Naive thymus-derived CD4-positive, alpha-beta T cell (primary cell): ENCODE measurements at places on chromosomes 2 and 18. TPM values are rescaled to one million over a fixed set of nuclear protein-coding genes. Genes with fewer than 3 reads are reported as not detected.

The GDF7 gene
- 0.17 TPM for polyA plus RNA-seq

The GPBAR1 gene
- 0.15 TPM for polyA plus RNA-seq

GRCh38 chr2:157838442-157839161 is 37.5 kb downstream of the ACVR1 start:
- no peaks in the 10 kb centered on the region for H3K36me3 ChIP-seq
- peaks cover 17% of the 10 kb centered on the region for H3K4me1 ChIP-seq
- no peak for DNase-seq
- no peaks in the 10 kb centered on the region for H3K27me3 ChIP-seq

GRCh38 chr2:238710787-238711186 is 137.1 kb upstream of the TWIST2 start:
- H3K4me3 ChIP-seq: no peak overlapping the region
- no peaks in the 10 kb centered on the region for H3K36me3 ChIP-seq
- no peak overlapping the region for H3K27ac ChIP-seq
- no peak for DNase-seq

The MAP3K19 gene
- not detected for polyA plus RNA-seq

The KCNE4 gene
- not detected for polyA plus RNA-seq

The RNU2-63P gene
- polyA plus RNA-seq: 12.4 TPM
